ENCODE measurements at places on chromosomes 16 and 17. TPM values are rescaled to one million over a fixed set of nuclear protein-coding genes. Genes with fewer than 3 reads are reported as not detected.

The SLFN14 gene
- not detected for polyA plus RNA-seq

The CTF1 gene
- 4.1 TPM for polyA plus RNA-seq

The FTSJ3 gene
- 29.5 TPM for polyA plus RNA-seq

The KRT32 gene
- not detected for polyA plus RNA-seq

The KCNJ2 gene
- polyA plus RNA-seq = 1.2 TPM

The CACNG5 gene
- 2.2 TPM for polyA plus RNA-seq

The RAB34 gene
- polyA plus RNA-seq = 41.9 TPM

The CMTR2 gene
- polyA plus RNA-seq = 4.3 TPM

The MYO15B gene
- polyA plus RNA-seq = 9.1 TPM

The NOXO1 gene
- 4.6 TPM for polyA plus RNA-seq

The GJD3 gene
- not detected for polyA plus RNA-seq

The ARHGAP27 gene
- 2.3 TPM for polyA plus RNA-seq

The CDH1 gene
- 148 TPM for polyA plus RNA-seq

The BRICD5 gene
- polyA plus RNA-seq = 5.1 TPM

The GRB7 gene
- 27.3 TPM for polyA plus RNA-seq

The ZSCAN10 gene
- polyA plus RNA-seq = not detected
